Caki2 (cell line): ENCODE measurements at places on chromosomes 1 and 21. TPM values are rescaled to one million over a fixed set of nuclear protein-coding genes. Genes with fewer than 3 reads are reported as not detected.

- no peak for DNase-seq
Observed at GRCh38 chr21:33135925-33136324, 66.0 kb downstream of the OLIG1 start.

DNA sequence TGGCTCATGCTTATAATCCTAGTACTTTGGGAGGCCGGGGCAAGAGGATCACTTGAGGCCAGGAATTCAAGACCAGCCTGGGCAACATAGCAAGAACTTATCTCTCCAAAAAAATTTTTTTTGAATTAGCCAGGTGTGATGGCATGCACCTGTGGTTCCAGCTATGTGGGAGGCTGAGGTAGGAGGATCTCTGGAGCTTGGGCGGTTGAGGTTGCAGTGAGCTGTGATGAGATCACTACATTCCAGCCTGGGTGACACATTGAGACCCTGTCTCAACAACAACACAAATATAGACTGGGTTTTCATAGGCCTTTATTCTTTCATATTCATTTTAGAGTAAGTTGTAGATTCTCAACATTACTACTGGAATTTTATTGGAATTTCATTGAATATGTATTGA lies 12.8 kb downstream of the MED18 start:
- no peak for DNase-seq

GRCh38 chr1:27513958-27514357 lies 24.0 kb upstream of the WASF2 start:
- DNase-seq = no peak

The MSH4 gene
- not detected in 2 replicates for total RNA-seq

- peak; percentile 41 for DNase-seq
Observed at GRCh38 chr1:201406831-201407406, 7.8 kb upstream of the LAD1 start.

GRCh38 chr1:240093120-240093961 lies 1.7 kb downstream of the FMN2 start:
- no peak for DNase-seq

The ZBTB8A gene
- total RNA-seq = 3.4 and 6.4 TPM in 2 replicates

GRCh38 chr1:152049291-152050083 lies 12.7 kb upstream of the S100A11 start:
- DNase-seq = no peak

DNA sequence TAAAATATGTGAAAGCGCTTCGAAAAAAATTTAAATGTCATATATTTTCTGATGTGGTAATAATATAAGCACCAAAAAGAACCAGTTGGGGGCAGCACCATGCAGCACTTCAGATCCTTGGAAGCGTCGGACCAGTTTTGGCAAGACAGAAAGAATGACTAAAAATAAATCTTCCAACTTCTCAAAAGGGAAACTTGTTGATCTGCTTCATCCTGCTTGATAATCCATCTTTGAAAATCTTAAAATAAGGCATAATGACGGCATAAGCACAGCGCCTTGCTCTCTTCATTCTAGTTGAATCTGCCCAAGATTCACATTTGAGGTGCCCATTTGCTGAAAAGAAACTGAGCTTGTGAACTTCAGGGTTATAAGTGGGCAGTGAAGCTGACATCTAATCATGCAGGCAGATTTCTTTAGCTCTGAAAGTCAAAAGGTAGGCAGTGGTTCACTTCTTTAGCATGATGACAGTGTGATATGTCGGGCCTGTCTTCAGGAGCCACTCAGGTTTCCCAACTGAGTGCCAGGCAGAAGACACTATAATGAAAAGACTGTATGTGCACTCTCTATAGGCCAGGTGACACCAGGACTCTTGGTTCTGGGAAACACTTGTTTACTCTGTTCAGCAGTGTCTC lies 19.8 kb upstream of the MUTYH start:
- DNase-seq = peak; percentile 20

DNA sequence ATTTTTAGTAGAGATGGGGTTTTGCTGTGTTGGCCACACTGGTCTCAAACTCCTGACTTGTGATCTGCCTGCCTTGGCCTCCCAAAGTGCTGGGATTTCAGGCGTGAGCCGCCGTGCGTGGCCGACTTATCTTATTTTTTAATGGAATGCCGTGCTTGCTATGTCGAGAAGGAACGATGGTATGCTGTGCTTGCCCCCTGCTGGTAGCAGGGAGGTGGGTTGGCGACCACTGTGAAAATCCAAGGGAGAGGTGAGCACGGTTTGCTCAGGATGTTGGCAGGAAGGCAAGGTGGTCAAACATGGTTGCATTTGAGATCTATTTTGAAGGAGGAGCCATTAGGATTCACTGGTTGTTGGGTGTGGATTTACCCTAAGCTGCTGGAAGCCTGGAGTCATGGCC lies 45.8 kb upstream of the RCC2 start:
- DNase-seq = peak; percentile 39

DNA sequence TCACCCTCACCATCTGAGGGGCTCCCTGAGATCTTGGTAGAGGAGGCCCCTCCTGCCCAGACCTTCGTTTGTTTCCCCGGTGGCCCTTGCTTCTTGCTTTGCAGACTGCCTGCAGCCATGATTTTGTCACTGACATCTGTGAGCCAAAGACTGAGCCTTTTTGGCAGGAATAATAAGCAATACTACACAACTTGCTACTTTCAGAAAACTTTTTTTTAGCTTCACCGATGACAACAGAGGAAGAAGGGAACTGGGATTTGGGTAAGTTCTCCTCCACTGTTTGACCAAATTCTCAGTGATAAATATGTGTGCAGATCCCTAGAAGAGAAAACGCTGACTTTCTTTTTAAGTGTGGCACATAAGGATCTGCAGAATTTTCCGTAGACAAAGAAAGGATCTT lies 11.7 kb upstream of the CD101 start:
- no peak for DNase-seq

The PLPPR4 gene
- not detected in 2 replicates for total RNA-seq

The C1QC gene
- not detected in 2 replicates for total RNA-seq

DNA sequence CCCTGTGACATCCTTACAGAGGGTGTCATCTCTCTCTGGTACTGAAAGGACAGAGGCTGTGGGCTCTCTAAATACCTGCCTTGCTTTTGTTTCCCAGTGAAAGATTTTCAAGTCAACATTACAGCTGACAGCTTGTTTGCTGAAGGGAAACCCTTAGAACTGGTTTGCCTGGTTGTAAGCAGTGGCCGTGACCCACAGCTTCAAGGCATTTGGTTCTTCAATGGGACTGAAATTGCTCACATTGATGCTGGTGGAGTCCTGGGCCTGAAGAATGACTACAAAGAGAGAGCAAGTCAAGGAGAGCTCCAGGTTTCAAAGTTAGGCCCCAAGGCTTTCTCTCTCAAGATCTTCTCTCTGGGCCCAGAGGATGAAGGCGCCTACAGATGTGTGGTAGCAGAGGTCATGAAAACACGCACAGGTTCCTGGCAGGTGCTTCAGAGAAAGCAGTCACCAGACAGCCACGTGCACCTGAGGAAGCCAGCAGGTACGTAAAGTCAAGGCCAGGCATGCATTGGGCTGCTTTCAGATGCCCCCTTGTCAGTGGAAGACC lies 11.8 kb downstream of the CD101 start:
- no peak for DNase-seq

GRCh38 chr1:107777664-107778047 lies 187.3 kb downstream of the VAV3 start:
- no peak for DNase-seq

DNA sequence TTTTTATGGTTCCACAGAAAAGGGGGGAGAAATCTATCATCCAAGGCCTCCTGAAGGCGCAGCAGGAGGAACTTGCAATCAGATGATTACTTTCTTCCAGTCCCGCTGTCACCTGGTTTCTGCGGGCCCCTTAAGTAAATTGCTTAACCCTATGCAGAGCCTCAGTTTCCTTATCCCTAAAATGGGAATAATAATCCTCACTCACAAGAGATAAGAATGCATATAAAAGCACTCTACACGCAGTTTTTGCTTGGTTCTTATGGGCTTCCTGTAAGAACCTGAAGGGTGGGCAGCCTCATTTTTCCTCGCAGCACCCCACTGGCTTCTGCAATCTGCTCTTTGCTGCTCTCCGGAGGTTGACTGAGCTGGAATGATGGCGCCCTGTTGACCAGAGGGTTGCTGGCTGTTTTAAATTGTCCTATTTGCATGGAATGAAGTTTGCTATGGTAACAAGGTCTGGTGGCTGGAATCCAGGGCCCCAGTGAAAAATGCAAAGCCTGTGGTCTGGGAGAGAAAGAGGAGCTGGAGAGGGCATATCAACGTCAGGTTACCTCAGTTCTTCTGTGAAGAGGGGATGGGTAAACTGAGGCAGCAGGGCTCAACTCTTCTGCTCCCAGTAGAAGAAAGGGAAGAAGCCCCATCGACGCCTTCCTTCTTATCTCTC lies 1.0 kb upstream of the KAZN start:
- peak; percentile 67 for DNase-seq

- no peak for DNase-seq
Observed at GRCh38 chr21:19286876-19287275, 883.3 kb upstream of the TMPRSS15 start.

- no peak for DNase-seq
Observed at GRCh38 chr1:29635501-29636263, 399.4 kb downstream of the PTPRU start.

DNA sequence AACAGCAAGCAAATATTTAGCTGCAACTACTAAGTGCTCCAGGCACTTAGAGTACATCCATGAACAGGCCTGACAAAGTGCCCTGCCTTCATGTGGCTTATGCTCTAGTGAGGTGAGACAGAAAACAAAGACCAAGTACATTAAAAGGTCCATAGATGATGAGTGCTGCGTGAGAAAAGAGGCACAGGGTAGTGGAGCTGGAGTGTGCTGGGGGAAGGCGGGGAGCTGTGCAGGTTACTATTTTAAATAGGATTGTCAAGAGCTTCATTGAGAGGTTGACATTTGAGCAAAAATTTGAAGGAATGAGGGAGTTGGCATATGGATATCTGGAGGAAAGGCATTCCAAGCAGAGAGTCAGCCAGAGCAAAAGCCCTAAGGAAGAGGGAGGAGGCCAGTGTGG lies 29.3 kb upstream of the RXRG start:
- DNase-seq = no peak

DNA sequence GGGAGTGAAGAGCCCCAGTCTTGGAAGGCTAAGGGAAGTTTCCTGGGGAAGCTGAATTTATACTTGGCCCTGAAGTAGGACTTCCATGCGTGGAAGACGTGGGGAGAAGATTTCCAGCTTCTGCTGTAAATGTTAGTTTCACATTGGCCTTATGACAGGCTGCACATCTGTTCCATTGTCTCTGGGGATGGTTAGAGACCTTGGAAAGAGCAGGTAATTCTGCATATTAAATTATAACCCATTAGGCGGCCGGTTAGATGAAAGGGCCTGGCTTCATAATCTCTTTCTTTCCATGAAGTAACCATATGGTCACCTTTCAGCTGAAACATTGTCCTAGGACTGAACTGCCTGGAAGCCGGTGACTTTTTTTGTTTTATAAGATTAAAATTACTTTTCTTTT lies 37.5 kb downstream of the DPT start:
- no peak for DNase-seq

GRCh38 chr1:70675737-70676156 lies 264.7 kb downstream of the CTH start:
- DNase-seq = no peak

GRCh38 chr1:2212532-2213491 lies 15.3 kb upstream of the SKI start:
- peak; percentile 91 for DNase-seq

The PTPRU gene
- 42.0 and 43.4 TPM in 2 replicates for total RNA-seq

DNA sequence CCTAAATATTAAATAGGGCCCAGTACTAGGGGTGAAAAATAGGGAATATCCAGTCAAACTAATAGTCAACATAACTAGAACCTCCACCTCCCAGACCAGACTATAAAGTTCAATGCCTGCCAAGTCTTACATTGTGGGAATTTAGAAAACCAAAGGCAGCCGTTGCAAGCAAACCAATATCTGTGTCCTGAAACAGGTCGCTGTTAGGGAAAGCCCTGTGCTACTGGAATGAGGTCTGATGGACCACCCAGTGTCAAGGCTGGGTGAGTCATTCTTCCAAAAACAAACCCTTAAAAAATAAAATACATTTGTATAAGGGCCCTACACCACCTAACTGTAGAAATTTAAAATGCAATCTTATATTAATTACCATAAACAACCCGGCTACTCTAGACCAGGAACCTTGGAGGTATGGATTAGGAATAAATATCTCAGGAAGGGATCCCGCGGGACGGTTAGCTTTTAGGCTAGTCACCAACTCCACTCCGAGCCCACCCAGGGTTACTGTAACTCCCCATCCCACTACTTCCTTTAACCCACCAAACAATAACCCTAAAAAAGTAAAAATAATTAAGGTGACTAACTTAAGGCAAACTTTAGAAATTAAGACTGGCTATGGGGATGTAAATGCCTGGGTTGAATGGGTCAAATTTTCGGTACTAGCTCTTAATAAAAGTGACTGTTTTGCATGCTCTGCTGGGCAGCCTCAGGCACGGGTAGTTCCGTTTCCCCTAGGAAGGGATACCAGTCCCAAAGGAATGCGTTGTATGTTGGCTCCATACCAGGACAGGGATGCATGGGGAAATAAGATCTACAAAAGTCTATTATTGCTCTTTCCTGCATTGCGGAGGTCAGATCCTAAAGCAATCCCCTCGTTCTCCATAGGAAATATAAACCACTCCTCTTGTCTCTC lies 65.4 kb upstream of the TLR5 start:
- DNase-seq = no peak

DNA sequence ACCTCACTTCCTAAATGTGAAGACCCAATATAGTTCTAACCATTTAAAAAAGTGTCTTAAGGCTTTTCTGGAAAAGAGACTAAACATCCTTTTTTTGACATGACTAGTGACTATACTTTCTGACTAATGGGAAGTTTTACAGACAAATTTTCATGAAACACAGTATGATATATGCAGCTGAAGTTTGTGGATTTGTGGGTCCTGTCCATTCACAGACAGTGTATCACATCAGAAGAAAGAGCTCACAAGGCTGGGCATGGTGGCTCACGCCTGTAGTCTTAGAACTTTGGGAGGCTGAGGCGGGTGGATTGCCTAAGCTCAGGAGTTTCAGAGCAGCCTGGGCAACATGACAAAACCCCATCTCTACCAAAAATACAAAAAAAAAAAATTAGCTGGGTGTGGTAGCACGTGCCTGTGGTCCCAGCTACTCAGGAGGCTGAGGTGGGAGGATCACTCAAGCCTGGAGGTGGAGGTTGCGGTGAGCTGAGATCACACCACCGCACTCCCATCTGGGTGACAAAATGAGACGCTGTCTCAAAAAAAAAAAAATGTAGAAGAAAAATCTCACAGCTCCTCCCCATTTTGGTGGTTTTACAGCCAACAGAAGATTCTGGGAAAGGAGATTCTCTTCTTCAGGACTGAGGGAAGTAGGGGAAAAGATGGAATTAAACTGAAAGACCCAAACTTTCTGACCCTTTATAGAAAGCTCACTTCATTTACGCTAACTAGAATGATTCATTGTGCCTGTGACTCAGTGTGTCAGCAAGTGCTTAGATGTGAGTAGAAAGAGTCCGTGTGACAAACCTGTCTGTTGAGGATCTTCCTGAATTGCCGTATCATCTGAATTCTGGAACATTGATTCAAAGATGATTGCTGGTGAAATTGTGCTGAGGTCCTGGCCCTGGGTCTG lies 15.2 kb upstream of the YRDC start:
- DNase-seq = no peak
